HAP-1 (cell line): ENCODE measurements at places on chromosomes 13 and 19.

- DNase-seq = no peak
Measured at GRCh38 chr19:15843203-15843893, 27.9 kb upstream of the OR10H1 start.

- no peak for DNase-seq
Measured at GRCh38 chr13:38577048-38577447, 109.8 kb upstream of the FREM2 start.

DNA sequence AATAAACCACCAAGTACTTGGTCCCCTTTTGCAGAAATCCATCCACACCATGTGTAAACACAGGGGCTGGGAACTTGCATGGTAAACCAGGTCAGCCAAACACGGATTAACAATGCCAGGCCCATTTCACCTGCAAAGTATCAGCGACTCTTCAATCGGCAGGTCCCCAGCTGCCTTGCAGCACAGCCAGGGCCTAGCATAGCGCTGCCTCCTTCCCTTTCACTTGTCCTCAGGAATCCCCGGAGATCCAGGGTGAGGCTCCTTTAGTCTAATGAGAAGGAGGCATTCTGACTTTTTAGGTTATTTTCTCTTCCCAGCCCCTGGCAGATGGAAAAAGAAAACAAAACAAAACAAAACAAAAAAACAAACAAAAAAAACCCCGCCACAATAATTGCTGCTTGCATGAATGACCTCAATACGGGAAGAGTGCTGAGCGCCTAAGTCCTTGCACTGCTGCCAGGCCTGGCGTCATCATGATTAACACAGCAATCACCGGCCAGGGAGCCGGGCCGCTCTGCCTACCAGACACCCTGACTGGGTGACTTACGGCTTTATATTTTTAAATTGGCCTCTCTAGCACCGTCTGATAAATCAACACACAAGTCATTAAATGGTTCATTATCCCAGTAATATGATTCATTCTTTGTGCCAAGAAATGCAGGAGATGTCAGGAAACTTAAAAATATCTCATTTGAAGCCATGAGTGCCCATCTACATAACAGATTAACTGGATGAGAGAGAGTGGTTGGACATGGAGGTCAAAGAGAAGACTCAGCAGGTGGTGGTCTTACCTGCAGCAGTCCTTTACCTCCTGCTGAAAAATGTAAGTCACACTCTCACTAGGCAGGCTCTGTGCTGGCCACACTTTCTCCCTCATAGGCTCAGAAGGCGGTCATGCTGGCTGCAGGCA, 692.7 kb downstream of the UQCRFS1 start:
- DNase-seq = no peak

DNA sequence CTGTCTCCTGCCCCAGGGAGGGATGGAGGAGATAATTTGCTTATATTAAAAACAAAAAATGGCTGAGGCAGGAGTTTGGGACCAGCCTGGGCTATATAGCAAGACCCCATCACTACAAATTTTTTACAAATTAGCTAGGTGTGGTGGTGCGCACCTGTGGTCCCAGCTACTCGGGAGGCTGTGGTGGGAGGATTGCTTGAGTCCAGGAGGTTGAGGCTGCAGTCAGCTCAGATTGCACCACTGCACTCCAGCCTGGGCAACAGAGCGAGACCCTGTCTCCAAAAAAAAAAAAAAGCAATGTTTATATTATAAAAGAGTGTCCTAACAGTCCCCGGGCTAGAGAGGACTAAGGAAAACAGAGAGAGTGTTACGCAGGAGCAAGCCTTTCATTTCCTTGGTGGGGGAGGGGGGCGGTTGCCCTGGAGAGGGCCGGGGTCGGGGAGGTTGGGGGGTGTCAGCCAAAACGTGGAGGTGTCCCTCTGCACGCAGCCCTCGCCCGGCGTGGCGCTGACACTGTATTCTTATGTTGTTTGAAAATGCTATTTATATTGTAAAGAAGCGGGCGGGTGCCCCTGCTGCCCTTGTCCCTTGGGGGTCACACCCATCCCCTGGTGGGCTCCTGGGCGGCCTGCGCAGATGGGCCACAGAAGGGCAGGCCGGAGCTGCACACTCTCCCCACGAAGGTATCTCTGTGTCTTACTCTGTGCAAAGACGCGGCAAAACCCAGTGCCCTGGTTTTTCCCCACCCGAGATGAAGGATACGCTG, 184.0 kb downstream of the KDM4B start:
- no peak for DNase-seq

- DNase-seq = no peak
Measured at GRCh38 chr19:827710-828321, at the start of gene AZU1. Gene AZU1 (plus strand): TSS chr19:827837. CDS start chr19:827847, 10 bp downstream.

DNA sequence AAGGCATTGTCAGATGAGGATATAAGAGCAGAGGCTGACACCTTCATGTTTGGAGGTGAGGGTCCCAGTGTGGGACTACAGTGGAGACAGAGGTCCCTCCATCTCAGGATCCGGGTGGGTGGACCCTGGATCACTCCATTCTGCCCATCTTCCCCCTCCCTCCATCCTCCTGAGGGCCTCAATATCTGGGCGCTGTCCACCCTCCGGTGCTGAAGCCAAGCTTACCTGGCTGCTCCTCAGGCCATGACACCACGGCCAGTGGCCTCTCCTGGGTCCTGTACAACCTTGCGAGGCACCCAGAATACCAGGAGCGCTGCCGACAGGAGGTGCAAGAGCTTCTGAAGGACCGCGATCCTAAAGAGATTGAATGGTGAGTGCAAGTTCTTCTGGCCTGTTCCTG, 11.9 kb downstream of the CYP4F12 start:
- DNase-seq = peak; percentile 29

- peak; percentile 38 for DNase-seq
Measured at GRCh38 chr19:17553256-17553655, 2.2 kb upstream of the COLGALT1 start.

DNA sequence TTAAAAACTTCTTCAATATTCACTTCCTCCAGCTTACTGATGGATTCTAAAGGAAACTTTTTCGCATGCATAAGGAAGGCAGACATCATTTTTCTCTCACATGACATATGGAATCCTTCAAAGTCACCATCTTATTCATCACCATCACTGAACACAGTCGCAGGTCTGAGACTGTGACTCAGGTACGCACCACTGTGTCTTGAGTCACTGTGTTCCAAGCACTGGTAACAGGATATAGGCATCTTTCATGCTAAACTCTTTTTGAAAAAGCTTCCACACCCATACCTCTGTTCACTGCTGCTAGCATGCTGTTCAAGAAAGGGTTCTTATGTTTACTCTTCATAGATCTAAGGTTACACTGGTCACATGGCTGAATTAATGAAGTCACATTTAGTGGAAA, 67.0 kb upstream of the SIAH3 start:
- no peak for DNase-seq

- DNase-seq = peak; percentile 20
Measured at GRCh38 chr19:41533671-41534215, 42.2 kb upstream of the CEACAM21 start.

DNA sequence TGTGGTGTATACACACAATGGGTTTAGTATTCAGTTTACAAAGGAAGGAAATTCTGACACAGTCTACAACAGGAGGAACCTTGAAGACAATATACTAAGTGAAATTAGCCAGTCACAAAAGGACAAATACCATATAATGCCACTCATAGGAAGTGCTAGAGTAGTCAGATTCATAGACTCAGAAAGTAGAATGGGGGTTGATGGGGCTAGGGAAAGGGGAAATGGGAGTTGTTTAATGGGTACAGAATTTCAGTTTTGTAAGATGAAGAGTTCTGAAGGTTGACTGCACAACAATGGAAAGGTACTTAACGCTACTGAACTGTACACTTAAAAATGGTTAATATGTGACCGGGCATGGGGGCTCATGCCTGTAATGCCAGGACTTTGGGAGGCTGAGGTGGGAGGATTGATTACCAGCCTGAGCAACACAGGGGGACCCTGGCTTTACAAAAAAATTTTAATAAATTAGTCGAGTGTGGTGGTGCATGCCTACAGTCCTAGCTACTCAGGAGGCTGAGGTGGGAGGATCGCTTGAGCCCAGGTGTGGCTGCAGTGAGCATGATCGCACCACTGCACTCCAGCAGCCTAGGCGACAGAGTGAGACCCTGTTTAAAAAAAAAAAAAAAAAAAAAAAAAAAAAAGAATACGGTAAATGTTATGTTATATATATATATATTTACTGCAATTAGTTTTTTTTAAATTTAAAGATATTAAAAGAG, 45.0 kb downstream of the SLC15A1 start:
- no peak for DNase-seq

- peak; percentile 56 for DNase-seq
Measured at GRCh38 chr13:30334663-30335386, 27.5 kb upstream of the KATNAL1 start.

GRCh38 chr13:28429685-28430290, 65.1 kb downstream of the FLT1 start:
- no peak for DNase-seq

- DNase-seq = no peak
Measured at GRCh38 chr13:54077569-54077968, 1049.0 kb downstream of the OLFM4 start.

- no peak for DNase-seq
Measured at GRCh38 chr13:47672245-47673008, 328.6 kb downstream of the SUCLA2 start.

DNA sequence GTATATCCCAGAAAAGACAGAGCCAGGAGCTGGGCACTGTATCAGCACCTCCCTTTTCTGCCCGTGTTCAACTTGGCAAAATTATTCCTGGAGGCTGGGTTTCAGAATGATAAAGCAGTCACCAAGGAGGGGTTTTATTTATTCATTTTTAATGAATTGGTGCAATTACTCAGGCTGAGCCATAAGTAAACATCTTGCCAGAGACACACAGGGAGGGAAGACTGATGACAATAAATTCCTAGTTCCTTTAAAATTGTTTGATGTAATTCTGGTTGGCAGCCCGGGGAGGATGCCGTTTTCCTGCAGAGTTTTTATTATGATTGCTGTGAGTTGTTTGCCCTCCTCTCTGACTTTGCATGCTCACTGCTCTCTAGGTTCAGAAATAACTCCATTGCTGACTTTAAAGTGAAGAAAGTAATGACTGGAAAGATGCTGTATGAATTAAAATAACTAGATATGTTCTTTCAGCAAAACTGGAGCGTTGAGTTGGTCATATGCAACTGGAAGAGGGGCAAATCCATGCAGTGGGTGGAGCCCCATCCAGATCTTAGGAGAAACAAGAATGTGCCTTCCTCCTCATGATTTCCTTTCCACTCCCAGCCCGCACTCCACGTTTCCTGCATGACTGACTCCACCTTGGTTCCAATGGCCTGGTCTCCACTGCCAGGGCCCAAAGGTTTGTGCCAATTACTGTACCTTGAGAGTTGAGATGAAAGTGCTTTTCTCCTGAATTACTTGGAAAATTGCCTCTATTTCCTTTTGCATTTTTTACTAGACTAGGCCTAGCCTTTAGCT, 182.1 kb downstream of the RFC3 start:
- no peak for DNase-seq

DNA sequence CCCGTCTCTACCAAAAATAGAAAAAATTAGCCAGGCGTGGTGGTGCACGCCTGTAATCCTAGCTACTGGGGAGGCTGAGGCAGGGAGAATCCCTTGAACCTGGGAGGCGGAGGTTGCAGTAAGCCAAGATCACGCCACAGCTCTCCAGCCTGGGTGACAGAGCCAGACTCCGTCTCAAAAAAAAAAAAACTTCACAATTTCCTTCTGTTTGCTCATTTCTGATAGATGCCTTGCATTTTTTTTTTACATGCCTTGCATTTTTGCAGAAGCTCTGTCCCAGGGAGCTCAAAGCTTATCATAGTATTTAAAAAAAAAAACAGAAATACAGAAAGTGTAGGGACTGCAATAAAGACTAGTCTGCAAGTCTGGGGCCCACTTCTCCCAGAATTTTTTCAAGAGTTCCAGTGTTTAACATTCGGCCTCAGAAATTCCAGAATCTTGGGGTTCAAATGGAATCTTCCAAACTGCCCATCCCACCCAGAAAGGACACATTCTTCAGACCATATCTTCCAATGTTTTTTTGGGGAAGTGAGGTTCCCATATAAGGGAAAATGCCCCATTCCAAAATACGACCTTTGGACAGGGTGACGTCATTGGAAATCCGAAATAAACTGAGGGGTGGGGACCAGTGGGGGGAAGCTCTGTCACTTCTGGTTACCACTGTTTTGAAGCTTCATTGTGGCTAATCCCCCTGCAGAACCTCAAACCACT, 17.2 kb upstream of the RAB8A start:
- DNase-seq = no peak

- DNase-seq = no peak
Measured at GRCh38 chr13:101474419-101474957, 22.0 kb downstream of the ITGBL1 start.

DNA sequence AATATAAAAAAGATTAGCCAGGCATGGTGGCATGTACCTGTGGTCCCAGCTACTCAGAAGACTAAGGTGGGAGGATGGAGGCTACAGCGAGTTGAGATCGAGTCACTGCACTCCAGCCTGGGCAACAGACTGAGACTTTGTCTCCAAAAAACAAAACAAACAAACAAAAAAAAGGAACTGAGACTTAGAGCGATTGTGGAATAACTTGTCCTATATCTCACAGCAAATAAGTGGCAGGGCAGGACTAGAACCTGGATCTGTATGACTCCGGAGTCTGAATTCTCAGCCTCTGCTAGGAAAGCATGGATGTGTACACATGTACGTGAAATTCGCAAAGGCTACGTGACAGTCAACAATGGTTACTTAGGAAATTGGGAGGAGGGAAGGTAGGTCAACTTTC, 20.1 kb downstream of the KRTDAP start:
- no peak for DNase-seq

- DNase-seq = no peak
Measured at GRCh38 chr13:109725297-109725696, 61.1 kb downstream of the IRS2 start.

- no peak for DNase-seq
Measured at GRCh38 chr19:20273376-20273775, 106.4 kb downstream of the ZNF486 start.

DNA sequence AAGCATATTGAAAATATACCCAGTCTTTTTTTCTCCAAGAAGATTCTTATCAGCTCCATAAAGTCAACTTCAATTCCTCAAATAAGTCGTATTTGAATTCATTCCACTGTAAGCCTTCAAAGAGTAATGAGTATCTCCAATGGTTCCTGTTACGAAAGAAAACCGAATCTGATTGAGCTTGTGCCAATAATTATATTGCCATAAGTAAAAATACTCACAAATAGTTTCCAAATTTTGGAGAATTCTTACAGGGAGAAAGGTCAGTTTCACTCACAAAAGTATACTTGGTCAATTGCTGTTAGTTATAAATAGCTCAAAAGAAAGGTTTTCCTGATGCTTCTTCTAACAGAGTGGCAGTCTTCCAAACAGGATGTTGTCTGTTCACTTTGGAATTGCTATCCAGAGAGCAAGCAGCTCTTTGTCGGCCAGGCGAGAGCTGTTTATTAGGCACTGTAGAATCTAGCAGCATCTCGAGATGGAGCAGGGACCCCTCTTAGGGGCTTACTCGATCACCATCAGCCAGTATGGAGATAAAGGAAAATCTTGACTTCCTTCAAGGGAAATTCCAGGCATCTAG, 13.5 kb downstream of the ERICH4 start:
- no peak for DNase-seq

DNA sequence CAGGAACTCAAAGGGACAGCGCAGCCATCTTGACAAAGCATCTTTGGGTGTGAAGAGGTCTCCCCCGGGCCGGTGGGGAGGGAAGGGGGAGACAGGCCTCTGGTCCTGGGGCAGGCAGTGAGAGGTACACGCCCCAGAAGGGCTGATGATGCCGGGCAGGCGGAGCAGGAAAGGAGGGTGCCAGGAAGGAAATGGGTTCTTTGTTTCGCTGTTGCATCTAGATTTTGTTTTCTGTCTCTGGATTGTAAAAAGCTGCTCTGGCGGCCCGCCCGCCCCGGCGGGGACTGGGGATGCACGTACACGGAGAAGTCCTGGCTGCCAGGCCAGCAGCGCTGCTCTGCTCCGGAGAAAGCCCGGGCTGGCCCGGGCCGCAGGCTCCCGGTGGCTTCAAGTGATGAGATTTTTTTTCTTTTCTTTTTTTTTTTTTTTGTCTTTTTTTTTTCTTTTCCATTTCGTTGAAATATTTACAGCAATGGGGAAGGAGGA, 13.2 kb upstream of the ASF1B start:
- no peak for DNase-seq
